M059J (cell line): ENCODE measurements at places on chromosomes 4 and X. TPM values are rescaled to one million over a fixed set of nuclear protein-coding genes. Genes with fewer than 3 reads are reported as not detected.

DNA sequence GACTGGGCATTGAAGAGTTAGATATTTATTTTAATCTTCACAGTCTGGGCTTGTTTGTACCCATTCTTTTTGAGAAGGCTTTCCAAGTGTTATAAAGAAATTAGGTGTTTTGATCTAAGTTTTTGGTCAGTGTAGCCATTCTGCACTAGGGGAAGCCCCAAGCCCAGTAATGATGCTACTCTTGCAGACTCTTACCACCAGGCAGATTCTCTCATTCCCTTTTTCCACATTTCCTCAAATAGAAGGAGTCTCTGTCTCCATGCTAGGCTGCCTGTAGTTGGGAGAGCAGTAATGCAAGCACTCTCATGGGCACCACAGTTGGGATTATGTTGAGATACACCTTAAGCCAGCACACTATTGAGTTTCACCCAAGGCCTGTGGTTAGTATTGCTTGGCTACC lies 21.5 kb downstream of the CDX4 start:
- DNase-seq = no peak

DNA sequence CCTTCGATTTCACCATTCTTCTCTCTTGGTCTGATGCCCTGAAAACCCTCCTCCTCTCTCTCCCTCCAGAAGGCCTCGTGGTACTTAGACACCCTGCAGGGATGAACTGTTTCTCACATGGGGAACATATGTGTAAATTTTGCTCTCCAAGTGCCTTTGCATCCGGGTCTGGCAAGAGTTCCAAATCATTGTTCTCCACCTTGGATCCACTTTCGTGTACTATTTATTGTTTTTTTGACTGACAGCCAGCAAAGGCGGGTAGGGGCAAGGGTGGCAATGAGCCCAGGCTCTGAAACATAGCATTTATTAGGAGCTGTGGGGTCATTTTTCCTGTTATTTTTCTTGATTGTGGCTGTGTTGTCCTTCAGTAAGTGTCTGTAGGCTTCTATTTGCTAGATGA lies 81.7 kb downstream of the RTL5 start:
- DNase-seq = no peak

DNA sequence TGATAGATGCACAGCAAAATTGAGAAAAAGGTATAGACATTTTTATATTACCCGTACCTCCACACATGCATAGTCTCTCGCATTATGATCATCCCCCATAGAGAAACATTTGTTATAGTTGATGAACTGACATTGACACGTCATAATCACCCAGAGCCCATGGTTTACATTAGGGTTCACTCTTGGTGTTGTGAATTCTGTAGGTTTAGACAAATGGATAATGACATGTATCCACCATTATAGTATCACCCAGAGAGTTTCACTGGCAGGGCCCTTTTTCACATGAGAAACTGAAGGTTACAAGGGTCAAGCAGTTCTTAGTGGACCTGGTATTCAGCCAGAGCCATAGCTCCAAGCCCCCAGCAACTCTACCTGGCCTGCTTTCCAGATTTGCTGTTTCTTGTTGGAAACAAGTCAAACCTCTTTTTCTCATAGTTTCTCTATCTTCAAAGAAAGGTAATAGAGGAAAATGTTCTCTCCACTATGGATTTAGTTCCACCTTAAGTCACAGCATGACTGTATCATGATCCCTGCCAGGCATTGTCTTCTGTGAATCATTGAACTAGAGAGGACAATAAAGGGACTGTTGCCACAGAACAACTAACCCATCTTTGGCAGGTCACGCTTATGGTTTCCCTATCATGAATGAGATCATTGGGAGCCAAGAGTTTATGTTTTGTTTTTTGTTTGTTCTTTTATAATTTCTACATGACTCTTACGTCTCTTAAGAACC lies 64.0 kb downstream of the HHIP start:
- peak; percentile 94 for DNase-seq

GRCh38 chr4:129223945-129224344 lies 128.0 kb downstream of the C4orf33 start:
- no peak for DNase-seq

- peak; percentile 73 for DNase-seq
These were observed 6.0 kb downstream of the FRG2 start for GRCh38 chr4:190020790-190021717.

Gene SPANXN3
- total RNA-seq = not detected in 2 replicates

GRCh38 chrX:54758114-54759055 lies 39.7 kb downstream of the ITIH6 start:
- no peak for DNase-seq

DNA sequence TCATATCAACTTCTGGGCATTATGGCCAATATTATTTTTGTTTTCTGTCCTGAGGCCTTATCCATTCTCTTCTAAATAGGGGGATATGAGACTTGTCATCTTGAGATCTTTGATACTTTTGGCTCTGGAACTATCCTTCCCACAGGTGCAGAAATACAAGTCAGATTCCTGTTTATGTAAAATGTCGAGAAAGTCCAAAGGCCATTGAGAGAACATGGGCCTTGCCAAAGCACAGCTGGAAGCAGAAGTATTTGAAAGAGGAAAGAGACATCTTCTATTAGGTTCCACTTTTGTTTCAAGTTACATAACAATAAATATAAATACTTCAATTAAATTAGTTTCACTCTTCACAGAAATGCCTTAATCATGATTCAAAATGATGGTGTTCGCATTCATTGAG lies 20.8 kb upstream of the PRSS48 start:
- no peak for DNase-seq

DNA sequence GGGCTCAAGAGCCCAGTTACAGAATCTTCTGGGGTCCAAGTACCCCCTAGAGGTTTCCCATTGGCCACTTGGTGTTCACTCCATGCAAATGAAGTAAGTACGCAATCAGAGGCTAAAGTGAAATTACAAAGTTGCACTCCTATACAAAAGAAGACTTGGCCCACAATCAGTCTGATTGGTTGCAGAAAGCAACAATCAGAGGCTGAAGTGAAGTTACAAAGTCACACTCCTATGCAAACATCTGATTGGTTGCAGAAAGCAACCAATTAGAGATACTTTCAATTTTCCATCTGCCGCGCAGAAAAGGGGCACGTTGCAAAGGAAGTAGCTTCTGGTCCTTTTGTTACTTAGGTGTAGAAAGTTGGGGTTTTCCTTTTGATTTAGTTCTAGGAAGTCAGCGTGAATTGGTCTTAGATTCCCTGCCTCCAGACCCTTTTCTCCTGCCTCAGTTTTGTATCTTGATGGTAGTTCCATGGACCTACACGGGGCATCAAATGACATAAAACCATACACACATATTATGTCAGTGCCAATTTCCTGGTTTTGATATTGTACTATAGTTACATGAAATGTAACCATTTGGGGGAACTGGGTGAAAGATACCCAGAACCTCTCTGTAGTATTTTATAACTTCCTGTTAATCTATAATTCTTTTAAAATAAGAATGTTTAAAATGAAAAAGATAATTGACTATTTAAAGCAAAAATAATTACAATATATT lies 12.4 kb upstream of the PIN4 start:
- peak; percentile 79 for DNase-seq
